ENCODE measurements at places on chromosomes 3 and 15.

DNA sequence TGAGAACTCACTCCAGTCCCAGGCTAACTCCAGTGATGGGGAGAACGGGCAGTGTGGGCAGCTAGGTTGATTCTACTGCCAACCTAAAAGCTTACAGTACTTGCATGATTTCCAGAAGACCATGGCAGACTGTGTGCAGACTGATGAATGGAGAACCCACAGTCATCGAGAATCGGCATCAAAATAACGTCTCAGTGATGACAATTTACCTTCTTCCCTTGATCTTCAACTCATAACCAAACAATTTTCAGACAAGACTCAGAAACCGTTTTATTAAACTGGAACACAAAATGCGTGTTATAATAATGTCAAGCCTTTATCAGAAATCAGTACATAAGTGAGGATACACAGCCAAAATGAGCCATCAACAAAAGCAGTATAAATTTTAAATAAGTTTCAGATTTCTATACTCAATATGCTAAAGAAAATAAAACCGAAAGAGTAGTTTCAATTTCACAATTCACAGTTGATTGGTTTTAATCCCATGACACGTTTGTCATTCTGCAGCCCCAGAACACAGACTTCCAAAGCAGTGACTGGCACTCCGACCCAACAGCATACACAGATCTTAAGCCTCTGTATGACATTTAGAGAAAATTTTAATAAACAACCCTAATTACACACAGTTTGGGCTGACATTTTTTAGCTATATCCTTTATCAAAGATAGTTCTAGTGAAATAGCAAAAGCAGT lies 54.5 kb downstream of the ZMAT3 start:
- DNase-seq: no peak

GRCh38 chr15:58771621-58772250 lies 634 bp downstream of the MINDY2 start:
- no peak for DNase-seq

DNA sequence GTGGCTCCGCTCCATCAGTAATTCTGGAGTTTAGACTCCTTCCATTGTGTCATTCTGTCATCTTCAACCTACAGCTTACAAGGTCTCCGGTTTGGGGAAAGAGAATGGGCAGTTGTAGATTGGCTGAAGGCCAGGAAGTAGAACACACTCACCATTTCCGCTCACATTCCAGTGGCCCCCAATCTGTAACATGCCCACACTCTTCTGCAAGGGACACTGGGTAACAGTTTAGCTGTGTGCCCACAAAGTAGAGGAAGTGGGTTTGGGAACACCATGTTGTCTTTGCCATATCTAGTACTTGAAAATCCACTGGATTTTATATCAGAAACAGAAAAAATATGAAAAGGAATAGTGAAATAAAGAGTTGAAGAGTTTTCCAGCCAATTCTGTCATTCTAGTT lies 153.5 kb downstream of the SV2B start:
- no peak for DNase-seq

- no peak for DNase-seq
Measured at GRCh38 chr3:155032918-155033317, 47.2 kb upstream of the MME start.

GRCh38 chr15:92430069-92430440 lies 36.4 kb downstream of the ST8SIA2 start:
- no peak for DNase-seq

- no peak for DNase-seq
Measured at GRCh38 chr3:62201438-62202035, 171.8 kb downstream of the FEZF2 start.

DNA sequence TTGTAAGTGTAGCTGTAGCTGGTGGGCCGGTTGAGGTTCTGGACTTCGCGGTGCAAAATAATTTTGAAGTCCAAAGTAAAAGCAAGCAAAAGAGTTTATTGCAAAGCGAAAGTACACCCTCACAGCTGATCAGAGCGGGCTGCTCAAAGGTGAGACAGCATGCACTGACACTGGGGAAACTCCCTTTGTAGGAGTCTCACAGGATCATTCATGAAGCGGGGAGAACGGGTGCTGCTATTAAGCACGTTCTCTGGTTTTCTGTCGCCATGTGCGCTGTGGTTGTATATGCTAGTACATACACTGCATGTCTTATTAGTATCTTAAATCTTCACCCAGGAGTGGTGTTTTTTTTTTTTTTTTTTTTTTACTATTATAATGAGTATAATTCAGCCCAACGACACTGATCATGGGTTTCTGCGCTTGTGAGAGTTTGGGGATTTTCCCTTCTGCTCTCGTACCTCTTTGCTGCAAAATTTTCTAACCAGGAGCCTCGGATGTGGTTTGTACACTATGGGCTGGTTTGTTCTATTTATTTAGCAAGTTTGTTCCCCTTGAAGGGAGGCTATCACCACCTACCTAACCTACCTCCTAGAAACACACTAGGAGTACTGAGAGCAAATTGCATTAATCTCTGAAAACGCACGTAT lies 1.4 kb upstream of the AP4E1 start:
- peak; percentile 49 for DNase-seq

- DNase-seq: no peak
Measured at GRCh38 chr3:119314821-119315220, 20.6 kb downstream of the ARHGAP31 start.

DNA sequence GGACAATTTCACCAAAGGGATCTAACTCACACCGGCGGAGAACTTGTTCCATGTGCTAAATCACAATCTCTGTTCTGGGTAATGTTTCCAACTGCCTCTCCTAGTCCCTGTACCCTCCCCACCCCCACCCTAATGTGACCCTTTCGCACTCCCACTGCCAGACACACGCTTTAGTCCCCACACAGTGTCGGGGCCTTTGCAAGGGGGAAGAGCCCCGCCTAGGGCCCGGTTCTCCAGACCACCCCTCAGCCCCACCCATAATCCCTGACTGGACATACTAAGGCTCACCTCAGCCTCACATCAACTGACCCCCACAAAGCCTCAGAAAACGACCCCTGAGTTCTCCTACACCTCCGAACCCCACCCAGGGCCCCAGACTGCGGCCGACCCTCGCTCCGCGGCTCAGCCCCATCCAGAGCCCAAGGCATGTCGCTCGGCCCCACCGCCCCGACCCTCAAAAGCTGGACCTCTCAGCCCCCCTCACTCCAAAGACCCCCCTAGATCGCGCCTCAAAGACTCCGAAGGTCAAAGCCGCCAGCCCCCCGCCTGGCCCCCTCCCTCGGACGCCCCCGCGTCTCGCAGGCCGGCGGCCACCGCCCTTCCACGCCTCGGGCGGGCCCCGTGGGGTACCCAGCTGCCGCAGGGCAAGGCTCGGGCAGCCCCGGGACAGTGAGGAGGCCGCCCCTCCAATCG lies 72.0 kb upstream of the MAP4 start:
- no peak for DNase-seq

DNA sequence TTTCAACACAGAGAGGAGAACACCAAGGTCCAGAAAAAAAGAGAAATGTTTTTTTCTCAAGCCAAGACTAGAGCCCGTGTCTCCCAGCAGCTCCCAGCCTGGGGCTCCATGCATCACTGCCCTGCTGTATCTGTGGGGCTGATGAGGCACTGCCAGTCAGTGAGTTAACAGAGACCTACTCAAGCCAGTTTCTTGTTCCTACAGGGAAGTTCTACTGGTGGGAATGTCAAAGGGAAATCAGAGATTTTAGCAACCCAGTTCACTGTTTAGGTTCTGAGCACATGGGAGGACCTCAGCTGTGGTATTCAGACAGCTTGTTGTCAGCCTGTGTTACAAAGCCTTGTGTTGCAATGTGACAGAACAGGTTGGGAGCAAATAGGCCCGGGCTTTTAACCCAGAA lies 234.3 kb downstream of the TLE3 start:
- no peak for DNase-seq

DNA sequence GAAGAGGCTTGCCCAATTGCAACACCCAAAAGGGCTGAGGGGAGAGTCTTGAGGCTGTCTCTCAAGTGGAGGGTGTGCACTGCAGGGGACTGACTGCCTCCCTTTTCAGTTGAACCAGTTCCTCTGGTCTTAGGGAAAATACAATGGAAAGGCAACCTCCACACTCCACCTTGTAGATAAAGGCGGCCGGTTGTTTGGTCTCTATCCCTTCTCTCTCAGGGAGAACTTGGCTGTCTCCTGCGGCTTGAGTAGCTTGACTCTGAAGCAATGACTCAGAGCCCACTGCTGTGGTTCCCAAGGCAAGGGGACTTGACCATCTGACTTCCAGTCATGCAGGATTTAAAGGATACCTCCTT lies 143.2 kb upstream of the UMPS start:
- DNase-seq: no peak

- DNase-seq: no peak
Measured at GRCh38 chr15:62109437-62109836, 42.7 kb downstream of the C2CD4A start.

GRCh38 chr15:95549168-95549738 lies 781.2 kb upstream of the NR2F2 start:
- no peak for DNase-seq

DNA sequence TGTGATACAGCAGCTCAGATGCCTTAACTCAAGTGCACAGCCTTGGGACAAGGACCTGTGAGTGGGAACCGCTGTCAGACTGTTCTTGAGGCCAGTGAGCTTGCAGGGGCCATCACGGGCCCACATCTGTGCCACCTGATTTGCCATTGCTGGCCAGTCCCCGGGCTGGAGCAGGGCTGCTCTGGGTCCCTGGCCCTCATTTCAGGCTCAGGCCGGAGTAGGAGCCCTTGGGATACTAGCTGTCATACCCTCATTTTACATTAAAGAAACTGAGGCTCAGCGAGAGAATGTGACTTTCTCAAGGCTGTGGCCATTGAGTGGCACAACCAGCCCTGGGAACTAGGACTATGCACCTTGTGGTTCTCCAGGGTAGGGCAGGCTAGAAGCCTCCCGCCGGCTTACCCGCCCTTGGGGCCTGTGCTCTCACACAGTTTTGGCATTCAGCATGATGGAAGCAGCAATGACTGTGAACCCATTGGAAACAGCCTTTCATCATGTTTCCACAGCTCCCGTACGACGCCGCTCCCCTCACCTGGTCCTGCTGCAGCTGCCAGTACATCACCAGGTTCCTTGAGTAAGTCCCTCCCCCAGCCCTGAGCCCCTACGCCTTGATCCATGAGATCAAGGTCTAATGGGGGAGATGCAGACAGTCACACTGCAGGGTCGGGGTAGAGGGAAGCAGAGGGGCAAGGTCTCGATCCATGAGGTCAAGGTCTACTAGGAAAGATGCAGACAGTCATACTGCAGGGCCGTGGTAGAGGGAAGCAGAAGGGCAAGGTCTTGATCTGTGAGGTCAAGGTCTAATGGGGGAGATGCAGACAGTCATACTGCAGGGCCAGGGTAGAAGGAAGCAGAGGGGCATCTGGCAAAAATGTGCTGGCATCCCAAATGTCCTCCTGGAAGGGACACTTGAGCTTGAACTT lies 42.2 kb downstream of the GOLGA6L10 start:
- DNase-seq: no peak

GRCh38 chr3:177430653-177431052 lies 233.4 kb upstream of the TBL1XR1 start:
- no peak for DNase-seq

GRCh38 chr3:187669675-187670504 lies at the start of gene SST:
SST (minus strand) TSS chr3:187670394; CDS start chr3:187670291, 103 bp downstream.
- DNase-seq: no peak

DNA sequence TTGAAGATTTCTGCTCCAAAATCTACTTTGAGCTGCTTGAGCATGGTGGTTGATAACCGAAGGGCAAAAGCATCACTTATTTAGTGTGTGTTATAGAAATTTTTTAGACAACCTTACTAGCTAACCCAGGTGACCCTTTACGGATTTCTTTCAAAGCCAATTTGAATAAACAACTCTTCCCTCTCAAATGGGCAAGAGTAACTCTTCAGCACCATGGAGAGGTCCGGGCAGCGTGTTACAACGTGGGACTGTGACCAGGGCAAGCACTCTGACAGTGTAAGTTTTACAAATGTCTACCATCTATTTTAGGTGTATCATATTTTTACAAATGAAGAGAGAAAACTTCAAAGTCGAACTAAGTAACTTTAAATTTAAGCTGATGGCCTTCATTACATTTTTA lies 471.8 kb downstream of the MFSD1 start:
- no peak for DNase-seq

DNA sequence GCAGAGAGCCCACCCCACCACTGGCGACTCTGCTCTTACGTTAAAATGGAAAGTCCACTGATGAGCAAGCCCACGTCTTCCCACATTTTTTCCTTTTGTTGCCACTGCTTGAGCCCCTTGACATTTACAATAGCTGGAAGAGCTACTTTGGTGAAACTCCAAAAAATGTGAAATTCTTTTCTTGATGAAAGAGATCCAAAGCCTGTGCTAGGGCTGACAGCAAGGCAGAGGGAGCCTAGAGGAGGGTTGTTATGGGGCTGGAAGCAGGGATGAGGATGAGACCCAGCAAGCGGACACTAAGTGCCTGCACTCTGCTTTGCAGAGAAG lies 97.1 kb downstream of the CEMIP start:
- DNase-seq: no peak

- no peak for DNase-seq
Measured at GRCh38 chr3:102415553-102415952, 19.3 kb upstream of the ZPLD1 start.

DNA sequence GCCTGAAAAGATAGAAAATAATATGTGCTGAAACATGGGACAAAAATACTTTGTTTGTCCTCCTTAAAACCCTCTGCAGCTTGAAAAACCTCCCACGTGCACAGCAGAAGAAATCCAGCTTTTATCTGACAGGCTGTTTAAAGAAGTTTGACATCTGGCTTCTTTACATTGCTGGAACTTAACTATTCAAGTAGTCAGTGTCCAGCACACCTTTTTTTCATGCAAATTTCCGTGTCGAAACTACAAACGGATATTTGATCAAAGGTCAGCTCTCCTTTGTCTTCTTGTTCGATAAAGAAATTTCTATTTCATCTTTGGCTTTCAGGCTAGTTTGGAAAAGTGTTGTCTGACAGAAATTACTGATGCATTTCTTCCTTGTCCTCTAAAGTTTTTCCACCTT lies 66.8 kb upstream of the KBTBD8 start:
- DNase-seq: no peak

DNA sequence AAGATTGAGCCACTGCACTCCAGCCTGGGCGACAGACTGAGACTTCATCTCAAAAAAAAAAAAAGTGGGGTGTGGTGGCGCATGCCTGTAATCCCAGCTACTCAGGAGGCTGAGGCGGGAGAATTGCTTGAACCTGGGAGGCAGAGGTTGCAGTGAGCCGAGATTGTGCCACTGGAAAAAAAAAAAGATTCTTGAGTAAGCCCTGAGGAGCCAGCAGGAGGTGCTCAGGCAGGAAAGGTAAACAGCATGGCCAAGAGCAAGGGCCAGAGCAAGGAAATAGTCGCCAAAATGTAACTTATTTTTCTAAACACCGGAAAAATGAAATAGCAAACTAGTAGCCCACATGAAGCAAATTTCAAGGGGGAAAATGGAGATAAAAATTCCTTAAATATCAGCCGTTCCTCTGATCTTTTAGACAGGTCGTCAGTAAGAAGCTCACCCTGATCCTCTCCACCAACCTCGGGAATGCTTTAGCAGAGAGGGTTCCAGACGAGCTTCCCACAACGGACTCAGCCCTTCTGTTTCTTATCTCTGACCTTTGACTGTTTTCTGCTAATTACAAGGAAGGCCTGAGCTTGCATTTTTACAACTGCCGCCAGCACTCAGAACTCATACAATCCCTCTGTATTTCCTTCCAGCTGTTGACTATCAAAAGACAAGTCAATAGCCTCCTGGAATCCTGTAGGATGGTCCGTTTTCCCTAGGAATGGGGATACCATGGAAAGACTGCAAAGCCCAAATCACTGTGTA lies 45.0 kb upstream of the AKAP13 start:
- no peak for DNase-seq

GRCh38 chr3:96734273-96735009 lies 80.0 kb upstream of the EPHA6 start:
- DNase-seq: no peak
